ENCODE measurements at places on chromosomes 4 and X.
A peak's percentile ranks its signal among the peaks of the same experiment; 100 is the strongest.

GRCh38 chr4:184503869-184504300, 29.5 kb upstream of the IRF2 start:
- no peak for DNase-seq

GRCh38 chr4:38805530-38806145, 1.0 kb upstream of the TLR1 start:
- DNase-seq = no peak

DNA sequence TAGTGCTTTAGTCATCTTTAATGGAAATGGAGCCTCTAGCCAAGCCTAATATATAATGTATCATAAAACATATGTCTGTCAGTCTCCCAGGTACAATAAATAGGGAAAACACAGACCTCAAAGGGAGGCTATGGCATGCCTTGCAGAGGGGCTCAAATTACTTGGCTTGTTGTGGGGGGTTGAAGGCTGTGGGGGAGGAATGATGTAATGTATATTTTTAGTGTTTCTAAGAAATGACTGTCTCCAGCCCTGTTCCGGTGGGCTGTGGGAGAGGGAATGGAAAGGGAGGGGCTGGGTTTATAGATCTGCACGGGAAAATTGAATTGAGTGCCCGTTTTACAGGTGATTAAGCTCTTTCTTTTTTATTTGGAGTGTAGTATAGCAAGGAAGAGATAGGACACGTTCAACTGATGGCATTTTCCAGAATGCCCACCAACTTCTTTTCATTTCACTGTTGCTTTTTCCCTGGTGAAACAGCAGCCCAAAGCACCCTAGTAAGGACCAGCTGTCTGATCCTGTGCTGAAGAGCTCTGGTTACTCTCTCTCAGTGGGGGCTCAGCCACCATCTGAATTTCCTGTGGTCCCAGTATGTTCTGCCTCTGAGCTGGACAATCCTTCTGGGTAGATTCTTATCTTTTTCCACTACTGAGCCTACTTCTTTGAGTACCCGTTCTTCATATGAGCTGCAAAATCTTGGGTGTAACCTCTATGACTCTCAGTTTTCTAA, 220.7 kb upstream of the CASK start:
- no peak for DNase-seq

DNA sequence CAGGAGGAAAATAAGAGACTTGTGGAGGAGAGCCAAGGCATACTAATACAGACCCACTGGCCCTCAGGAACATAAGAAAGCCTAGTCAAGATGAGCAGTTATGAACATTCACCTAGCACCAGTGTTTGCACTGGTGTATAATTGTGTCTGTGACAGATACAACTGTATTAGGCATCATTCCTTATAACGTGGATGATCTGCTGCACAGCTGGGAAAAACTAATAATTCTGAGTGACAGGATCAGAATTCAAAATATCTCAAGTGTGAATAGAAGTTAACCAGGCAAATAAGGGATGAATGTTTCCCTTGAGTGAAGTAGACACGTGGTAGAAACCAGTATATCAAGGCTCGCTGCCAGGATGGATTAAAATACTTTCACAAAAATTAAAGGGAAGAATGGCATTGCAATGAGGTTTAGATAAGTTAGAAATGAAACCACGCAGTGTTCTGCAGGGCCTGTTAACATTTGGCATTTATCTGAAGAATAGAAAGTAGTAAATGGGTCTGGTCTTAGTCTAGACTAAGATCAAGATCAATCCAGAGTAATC, 325.9 kb downstream of the EPHA5 start:
- no peak for DNase-seq

- DNase-seq = no peak
Observed at GRCh38 chr4:37567836-37568235, 118.3 kb downstream of the RELL1 start.

GRCh38 chr4:108445716-108446115, 174.7 kb upstream of the RPL34 start:
- DNase-seq = no peak

DNA sequence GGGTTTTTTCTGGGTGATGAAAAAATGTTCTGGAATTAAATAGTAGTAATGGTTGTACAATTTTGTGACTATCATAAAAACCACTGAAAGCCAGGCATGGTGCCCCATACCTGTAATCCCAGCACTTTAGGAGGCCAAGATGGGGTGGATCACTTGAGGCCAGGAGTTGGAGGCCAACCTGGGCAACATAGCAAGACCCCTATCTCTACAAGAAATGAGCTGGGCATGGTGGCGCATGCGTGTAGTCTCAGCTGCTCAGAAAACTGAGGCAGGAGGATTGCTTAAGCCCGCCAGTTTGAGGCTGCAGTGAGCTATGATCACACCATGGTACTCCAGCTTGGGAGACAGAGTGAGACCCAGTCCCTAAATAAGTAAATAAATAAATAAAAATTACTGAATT, 58.3 kb upstream of the TMEM131L start:
- DNase-seq = no peak

- no peak for DNase-seq
Observed at GRCh38 chrX:25067271-25068172, 51.8 kb upstream of the ARX start.

DNA sequence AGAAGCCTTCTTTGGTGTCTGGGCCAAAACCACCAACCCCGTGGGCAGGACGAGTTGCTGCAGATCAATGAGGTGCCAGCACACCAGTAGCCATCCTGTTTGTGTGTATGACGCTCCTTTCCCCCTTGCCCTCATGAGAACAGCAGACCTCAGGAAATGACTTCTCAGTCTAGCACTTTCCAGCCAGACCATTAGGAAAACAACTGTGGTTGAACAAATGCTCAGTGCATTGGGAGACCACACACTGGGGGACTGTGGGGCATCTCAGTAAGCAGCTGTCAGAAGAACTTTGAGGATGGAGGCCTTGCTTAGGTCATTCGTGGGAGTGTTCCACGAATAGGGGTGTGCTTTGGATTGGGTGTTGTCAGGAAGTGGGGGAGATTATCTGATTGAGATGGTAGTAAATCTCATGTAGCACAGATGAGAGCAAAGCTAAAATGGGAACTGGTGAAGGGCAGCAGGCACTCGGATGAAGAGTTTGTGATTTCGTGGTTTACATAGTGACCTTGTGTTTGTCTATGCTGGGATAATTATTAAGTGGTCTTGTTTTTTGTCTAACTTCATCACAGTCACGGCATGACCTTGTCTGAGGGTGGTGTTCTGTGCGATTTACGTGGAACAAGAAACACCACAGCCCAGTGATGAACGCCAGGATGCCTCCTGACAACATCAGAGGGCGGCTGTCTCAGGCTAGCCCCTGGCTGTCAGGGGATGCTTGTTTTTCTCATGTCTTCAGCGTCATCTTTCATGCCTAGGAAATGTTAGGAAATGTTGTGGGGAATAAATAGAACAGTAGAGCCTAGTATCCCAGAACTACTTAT, 70.1 kb downstream of the USP46 start:
- peak; percentile 47 for DNase-seq

DNA sequence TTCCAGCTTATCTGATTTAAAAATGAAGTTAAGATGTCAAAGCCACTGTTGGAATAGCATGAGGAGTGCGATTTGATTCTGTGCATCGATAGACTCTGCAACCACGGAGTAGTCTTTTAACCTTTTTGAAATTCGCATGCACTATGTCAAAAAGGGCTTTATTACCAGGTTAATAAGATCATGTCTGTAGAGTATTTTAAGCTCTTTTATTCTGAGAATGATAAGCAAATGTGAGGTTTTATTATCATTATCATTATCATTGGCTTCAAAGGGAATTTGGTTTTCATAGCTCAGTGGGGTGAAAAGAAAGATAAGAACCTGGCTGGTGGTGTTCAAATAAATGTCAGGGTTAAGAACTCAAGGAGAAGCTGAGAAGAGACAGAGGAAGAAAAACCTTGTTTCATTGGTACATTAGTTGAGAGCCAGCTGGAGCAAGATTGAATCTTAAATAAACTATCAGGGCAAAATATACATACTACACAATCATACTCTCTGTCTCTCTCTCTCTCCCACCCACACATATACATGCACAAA, 102.6 kb downstream of the MMRN1 start:
- no peak for DNase-seq

- DNase-seq = no peak
Observed at GRCh38 chrX:10121787-10122186, 35.0 kb upstream of the CLCN4 start.

- DNase-seq = no peak
Observed at GRCh38 chr4:1755297-1755696, 34.0 kb downstream of the TACC3 start.

DNA sequence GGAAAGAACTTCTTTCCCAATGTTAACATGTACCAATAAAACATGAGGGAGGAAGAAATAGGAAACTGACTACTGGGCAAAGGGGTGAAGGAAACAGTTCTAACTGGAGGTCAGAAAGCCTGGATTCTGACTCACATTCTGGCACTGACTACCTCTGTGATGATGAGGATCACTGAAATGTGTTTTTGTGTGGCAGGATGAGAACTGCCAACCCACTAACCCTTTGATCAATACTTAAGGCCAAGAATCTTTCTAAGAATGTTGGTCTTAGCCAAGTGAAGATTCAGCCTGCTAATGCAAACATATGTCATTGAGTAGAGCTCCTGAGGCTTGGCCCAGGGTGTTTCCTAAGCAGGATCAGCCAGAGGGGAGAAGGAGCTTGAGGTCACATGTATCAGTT, 4.6 kb downstream of the ALAS2 start:
- no peak for DNase-seq

- no peak for DNase-seq
Observed at GRCh38 chr4:82947498-82947897, 47.0 kb downstream of the THAP9 start.

All from T-helper 2 cell (primary cell).